DND-41 (cell line): ENCODE measurements at places on chromosomes 1 and 21.
A peak's percentile ranks its signal among the peaks of the same experiment; 100 is the strongest.

DNA sequence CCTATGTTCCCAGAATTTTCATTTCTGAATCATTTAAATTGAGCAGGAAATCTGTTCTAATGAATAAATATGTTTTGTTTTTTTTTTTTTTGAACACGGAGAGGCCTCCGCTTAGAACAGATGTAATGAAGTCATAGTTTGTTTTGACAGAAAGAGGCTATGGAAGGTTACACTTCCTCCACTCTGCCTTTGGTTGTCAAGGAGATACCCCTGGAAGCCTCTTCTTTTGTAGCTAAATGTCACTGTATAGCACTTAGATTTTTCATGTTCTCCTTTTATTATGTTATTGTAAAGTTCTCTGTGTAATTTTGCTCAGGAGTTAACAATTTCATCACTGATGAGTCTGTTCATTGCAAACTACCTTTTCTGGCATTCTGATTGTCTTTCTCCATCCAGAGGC lies 22.7 kb upstream of the GNG12 start:
- DNase-seq, result no peak

GRCh38 chr1:7847599-7847998 lies 5.3 kb downstream of the UTS2 start:
- no peak for DNase-seq

DNA sequence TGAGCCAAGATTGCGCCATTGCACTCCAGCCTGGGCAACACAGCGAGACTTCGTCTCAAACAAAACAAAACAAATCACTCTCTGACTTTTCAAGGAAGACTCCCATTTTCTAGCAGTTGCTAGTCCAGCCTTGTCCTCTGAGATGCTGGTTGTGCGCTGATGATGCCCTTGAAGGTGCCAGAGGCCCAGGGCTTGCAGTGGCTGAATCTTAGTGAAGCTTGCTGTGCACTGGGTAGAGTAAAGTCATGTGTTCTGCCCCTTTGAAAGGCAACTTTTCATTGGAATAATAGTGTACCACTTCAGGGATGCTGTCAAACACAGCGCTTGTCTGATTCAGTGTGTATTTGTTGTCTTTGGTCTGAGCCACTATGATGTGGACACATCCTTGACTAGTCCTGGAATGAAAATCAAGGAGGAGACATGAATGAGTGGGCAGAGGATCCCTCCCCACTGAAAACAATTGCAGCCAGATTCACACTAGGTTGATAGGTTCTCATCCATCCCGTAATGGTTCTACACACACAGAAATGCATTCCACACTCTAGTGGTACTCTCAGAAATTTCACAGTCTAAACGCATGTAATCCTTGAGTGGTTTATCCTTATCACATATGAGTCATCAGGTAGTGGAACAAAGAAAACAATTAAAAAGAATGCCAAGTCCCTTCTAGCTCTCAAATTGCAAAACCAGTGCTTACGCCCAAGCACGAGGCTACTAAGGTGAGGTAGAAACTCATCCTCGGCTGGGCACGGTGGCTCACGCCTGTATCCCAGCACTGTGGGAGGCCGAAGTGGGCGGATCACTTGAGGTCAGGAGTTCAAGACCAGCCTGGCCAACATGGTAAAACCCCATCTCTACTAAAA lies 17.8 kb upstream of the TDRD10 start:
- no peak for DNase-seq

- DNase-seq, result no peak
Observed at GRCh38 chr1:159867664-159868026, 5.2 kb upstream of the VSIG8 start.

- peak; percentile 22 for DNase-seq
Observed at GRCh38 chr1:203084588-203085527, 954 bp downstream of the MYOG start.

- no peak for DNase-seq
Observed at GRCh38 chr21:15552914-15553494, 176.8 kb upstream of the USP25 start.

DNA sequence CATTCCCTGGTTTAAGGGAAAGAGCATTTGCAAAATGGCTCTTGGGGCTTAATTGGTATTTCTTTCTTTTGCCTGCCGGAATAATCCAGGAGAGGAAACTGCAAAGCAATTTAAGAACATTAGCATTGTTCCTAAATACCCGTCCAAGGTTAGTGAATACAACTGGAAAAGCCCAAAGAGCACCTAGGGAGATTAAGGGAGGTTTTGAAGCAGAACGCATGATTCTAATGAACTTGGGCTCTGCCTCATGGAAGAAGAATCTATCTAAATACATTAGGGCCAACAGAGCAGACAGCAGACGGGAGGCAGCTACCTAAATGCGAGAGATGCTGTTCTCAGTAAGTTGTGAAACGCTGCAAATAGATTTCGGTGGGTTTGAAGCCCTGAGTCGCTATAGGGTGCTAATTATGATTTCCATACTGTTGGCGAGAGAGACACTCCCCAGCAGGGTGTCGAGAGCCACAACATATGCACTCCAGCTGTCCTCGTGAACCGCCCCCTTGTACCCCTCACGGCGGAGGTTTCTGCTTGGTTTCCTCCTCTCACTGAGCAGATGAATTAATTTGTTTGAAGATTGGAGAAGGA lies 326.7 kb upstream of the CAMK1G start:
- no peak for DNase-seq
